Daoy (cell line): ENCODE measurements at places on chromosomes 2 and 18. TPM values are rescaled to one million over a fixed set of nuclear protein-coding genes. Genes with fewer than 3 reads are reported as not detected.

- DNase-seq = no peak
Measured at GRCh38 chr2:148021886-148022285, 995 bp downstream of the MBD5 start.

GRCh38 chr2:40096360-40096759, 317.3 kb upstream of the THUMPD2 start:
- DNase-seq = peak; percentile 48

Gene ANKRD30BL
- total RNA-seq = not detected in 2 replicates

Gene QPCT
- 27.8 and 42.6 TPM in 2 replicates for total RNA-seq

Gene SPTBN1
- 138 and 154 TPM in 2 replicates for total RNA-seq

GRCh38 chr18:63823516-63824219, 48.5 kb downstream of the SERPINB7 start:
- peak; percentile 39 for DNase-seq

Gene RBM43
- 0.57 and 0.83 TPM in 2 replicates for total RNA-seq

GRCh38 chr2:199814101-199814816, 36.7 kb downstream of the FTCDNL1 start:
- peak; percentile 41 for DNase-seq

- DNase-seq = no peak
Measured at GRCh38 chr2:86331384-86331783, 6.0 kb downstream of the REEP1 start.

GRCh38 chr2:53770264-53770663, 2.7 kb downstream of the CHAC2 start:
- peak; percentile 8 for DNase-seq

Gene STEAP3
- total RNA-seq = 13.1 and 14.6 TPM in 2 replicates

Gene ITGB6
- 3.1 and 4.2 TPM in 2 replicates for total RNA-seq

- DNase-seq = no peak
Measured at GRCh38 chr2:228118940-228119339, 62.5 kb downstream of the SPHKAP start.

Gene ANO7
- 0.69 TPM in 1 of 2 replicates, not detected in the other for total RNA-seq

Gene PLEKHB2
- total RNA-seq = 70.5 and 91.5 TPM in 2 replicates

Gene PMAIP1
- 47.8 and 57.9 TPM in 2 replicates for total RNA-seq

DNA sequence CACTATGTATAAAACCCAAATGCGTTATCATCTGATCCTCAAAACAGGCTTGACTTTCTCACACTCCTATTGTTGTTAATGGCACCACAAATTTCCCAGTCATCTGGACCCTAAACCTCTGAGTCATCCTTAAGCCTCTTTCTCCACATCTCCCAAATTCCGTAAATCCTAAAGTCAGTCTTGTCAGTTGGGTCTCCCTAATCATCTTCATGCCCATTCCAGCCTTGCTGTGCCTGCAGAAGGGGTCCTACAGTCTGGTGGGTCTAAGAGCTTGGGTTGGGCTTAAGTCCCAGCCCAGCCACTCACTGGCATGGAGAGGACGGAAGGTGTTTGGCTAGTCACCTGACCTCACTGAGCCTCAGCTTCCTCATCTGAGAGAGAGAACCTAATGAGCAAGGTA, 265.1 kb upstream of the SIX3 start:
- DNase-seq = no peak

Gene C2orf72
- 0.57 and 0.86 TPM in 2 replicates for total RNA-seq

GRCh38 chr2:61853847-61854563, at the start of gene FAM161A:
Gene FAM161A (minus strand): TSS chr2:61854060. CDS start chr2:61854041, 19 bp downstream.
- DNase-seq = peak; percentile 91

- DNase-seq = no peak
Measured at GRCh38 chr2:221205103-221205673, 366.9 kb downstream of the EPHA4 start.

Gene RAPH1
- total RNA-seq = 5.8 and 16.4 TPM in 2 replicates

Gene TNFAIP6
- total RNA-seq = 2.4 and 3.2 TPM in 2 replicates

DNA sequence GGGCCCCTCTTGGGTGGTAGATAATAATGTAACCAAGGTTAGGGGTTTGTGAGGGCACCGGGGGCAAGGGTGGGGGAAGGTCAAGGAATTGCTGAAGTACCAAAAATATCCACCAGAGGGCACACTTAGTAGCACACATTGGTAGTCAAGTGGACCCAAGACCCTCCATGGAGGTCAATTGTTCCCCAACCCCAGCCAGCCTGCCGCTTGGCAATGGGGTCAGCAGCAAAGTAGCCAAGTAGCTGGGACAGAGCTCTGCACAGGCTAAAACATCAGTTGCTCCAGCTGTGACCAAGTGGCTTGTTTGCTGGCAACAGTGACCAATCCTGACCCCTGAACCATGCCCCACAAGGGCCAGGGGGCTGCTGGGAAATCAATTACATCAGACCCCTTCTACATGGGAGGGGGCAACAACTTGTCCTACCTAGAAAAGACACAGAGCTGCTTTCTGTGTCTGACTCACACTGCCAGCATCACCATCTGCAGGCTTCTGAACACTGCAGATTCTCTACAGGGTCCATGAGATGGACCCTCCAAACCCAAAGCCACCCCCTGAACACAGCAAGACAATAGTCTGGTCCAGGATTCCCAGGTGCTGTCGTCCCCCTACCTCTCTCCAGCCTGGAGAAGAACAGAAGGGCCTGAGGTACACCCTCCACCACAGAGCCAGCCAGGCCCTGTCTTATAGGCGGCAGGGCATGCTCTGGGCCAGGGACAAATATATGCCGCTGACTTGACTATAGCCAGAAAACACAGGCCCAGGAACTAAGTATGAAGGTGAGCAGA, 76.0 kb downstream of the EMX1 start:
- DNase-seq = peak; percentile 25

DNA sequence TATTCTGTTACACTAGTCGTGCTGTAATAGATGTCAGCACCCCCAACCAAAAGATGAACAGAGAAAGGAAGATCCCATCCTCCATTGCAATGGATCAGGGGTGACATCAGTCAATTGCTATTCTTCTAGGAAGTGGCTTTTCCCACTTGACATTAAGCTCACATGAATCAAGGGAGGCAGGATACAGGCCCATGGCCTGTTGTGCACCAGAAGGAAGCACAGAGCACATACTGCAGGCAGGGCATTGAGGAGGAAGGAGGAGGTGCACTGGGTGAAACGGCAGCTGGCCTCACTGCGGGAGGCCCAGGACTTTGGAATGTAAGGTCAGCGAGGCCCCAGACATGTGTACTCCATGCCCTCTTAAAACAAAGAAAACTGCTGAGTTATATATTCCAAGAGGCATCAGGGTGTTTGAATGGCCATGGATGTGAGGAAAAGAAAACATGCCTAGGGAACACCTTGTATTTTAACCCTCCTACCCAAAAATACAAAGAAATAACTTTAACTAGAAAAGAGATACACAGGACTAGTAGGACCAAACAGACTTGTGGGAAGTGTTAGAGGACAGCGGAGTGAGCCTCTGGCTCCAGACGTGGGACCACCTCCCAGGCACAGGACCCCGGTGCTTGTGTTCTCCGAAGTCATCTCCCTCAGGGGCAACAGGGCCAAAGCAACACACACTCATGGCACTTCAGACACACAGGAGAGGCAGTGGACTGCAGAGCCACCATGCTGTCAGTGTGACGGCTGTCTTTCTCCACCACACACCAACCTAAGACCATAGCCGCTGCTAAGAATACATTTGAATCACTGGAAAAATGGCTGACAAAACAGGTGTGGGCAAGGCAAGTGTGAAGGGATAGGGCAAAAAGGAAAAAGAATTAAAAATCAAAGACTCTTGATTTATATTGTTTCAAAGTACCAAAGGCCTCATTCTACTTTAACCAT, 51.4 kb upstream of the RIOK3 start:
- peak; percentile 78 for DNase-seq

GRCh38 chr2:161416708-161417437, 776 bp downstream of the TBR1 start:
- DNase-seq = no peak

Gene ANKRD29
- total RNA-seq = 1.6 and 3.9 TPM in 2 replicates

GRCh38 chr2:2016651-2017311, 272.5 kb upstream of the PXDN start:
- no peak for DNase-seq

GRCh38 chr18:33606621-33607020, 28.6 kb downstream of the ASXL3 start:
- DNase-seq = no peak

- peak; percentile 43 for DNase-seq
Measured at GRCh38 chr18:77059294-77059916, 73.2 kb downstream of the MBP start.

DNA sequence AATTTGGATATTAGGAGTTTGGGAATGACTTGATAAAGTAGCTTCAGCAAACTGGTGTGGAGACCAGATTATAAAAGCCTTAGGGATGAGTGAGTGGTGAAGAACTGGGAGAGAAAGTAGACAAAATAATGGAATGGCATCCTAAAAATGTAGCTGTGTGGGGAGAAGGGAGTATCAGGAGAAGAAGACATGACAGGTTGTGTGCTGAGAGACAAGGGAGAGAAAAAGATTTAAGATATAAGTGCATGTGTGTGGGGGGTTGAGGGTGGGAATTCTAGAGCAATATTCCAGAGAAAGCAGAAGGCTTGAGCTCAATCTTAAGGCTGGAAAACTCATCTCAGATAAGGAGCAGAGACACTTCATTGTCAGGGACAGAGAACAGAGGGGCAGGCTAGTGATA, 159.5 kb downstream of the HNMT start:
- DNase-seq = no peak

Gene FOXD4L1
- 0.11 TPM in 1 of 2 replicates, not detected in the other for total RNA-seq

- DNase-seq = peak; percentile 56
Measured at GRCh38 chr2:10141736-10142639, 19.4 kb downstream of the RRM2 start.

DNA sequence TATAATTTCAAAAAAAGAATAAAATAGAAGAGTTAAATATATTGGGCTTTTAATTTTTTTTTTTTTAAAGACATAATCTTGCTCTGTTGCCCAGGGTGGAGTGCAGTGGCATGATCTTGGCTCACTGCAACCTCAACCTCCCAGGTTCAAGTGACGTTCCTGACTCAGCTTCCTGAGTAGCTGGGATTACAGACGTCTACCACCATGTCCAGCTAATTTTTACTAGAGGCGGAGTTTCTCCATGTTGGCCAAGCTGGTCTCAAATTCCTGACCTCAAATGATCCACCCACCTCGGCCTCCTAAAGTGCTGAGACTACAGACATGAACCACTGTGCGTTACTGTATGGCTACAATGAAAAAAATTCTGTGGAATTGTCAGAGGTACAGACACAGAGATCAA, 98.1 kb upstream of the RGPD4 start:
- DNase-seq = peak; percentile 55

DNA sequence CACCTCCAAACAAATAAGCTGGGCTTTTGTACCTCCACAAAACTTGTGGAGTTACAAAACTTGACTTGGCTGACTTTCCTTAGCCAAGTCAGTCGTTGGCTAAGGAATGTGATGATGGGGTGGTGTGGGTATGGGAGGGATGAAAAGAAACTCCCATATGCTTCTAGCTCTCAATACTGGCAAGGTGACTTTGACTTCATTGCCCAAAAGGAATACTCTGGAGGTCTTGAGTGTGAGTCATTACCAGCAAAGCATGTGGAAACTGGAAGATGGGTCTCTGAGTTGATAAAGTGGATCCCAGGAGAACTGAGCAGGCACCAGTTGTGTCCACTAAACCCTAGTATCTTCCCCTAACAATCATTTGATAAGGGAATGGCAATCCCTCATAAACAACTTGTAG, 226.7 kb downstream of the GULP1 start:
- DNase-seq = peak; percentile 2

Gene PLEK
- not detected in 2 replicates for total RNA-seq

DNA sequence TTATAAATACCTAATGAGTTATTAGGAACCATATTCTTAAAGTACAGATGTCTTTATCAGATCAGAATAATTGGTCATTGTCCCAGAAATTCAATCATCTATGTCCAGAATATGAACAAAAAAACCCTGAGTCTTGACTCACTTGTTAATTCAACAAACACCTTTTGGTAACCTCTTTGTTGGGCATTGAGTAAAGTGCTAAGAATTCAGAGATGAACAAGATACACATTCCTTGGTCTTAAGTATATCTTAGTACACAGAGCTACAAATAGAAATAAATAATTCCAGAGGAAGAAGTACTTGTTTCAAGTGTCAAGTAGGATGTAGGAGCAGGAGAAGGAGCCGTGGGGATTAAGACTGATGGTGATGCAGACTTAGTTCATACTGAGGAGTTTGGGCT, 798.1 kb downstream of the CPS1 start:
- no peak for DNase-seq

Gene CD302
- total RNA-seq = 2.3 and 2.8 TPM in 2 replicates

DNA sequence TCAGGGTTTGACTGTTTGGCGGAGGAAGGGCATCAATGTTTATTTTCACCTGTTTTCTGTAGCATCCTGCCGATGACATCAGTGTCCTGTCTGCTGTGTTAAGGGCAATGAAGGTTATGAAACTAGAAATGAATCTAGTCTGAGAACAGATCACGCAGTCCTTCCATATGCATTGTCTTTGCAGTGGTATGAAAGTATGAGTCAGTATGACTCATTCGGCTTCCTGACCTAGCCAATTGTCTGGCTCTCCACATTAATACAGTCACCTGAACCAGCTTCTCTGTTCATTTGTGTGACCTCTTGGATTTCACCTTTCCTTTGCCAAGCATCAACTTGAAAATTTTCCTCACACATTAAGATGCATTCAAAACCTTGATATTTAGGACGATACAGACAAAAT, 353.8 kb downstream of the RND3 start:
- peak; percentile 86 for DNase-seq

- DNase-seq = no peak
Measured at GRCh38 chr2:159091976-159092375, 123.5 kb downstream of the TANC1 start.

GRCh38 chr2:27379836-27380625, 503 bp downstream of the ZNF513 start:
- peak; percentile 67 for DNase-seq

- DNase-seq = peak; percentile 47
Measured at GRCh38 chr2:11446733-11447248, 19.2 kb downstream of the E2F6 start.

DNA sequence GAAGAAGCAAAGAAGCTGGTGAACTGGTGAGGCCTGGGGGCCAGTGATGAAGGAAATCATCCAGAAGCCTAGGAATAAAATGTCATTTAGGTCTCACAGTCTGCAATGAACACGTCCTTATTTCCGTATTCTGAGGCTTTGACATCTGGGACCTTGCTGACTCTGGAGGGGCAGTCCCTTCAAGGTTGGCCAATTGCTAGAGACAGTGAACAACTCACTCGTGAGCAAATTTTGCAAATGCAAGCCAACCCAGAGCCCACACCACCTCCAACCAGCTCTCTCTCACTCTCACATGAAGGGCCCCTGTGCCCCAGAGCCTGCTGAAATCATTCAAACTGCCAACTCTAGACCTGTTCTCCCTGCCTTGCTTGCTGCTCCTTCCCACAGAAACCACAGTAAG, 279.1 kb upstream of the LYPD1 start:
- DNase-seq = no peak

- DNase-seq = no peak
Measured at GRCh38 chr18:67876871-67877270, 360.4 kb upstream of the DSEL start.

GRCh38 chr18:24778810-24779418, 318.5 kb downstream of the HRH4 start:
- no peak for DNase-seq

Gene MC2R
- not detected in 2 replicates for total RNA-seq

Gene SERPINB4
- total RNA-seq = not detected in 2 replicates

- DNase-seq = no peak
Measured at GRCh38 chr18:23864624-23865023, 149.9 kb upstream of the TTC39C start.
